A549 treated with DMSO at 1 μM for 4 hours (cell line): ENCODE measurements at places on chromosomes 7 and 10. TPM values are rescaled to one million over a fixed set of nuclear protein-coding genes. Genes with fewer than 3 reads are reported as not detected.

The EPO gene
- total RNA-seq = 0.07 to 0.09 TPM in 2 of 5 replicates, not detected in the others

The CUL1 gene
- 52.4 to 70.7 TPM (median 64.2 TPM) in 5 replicates for total RNA-seq

The TYW1B gene
- total RNA-seq = 2.6 to 3.5 TPM (median 3.0 TPM) in 5 replicates

The DLD gene
- total RNA-seq = 99.0 to 117 TPM (median 100 TPM) in 5 replicates

The LRCH4 gene
- 12.9 to 16.1 TPM (median 14.0 TPM) in 5 replicates for total RNA-seq

The TMEM196 gene
- total RNA-seq = not detected in 5 replicates

The IL6 gene
- total RNA-seq = 2.3 to 7.6 TPM (median 3.2 TPM) in 5 replicates

The PON1 gene
- 0.28 to 0.59 TPM (median 0.52 TPM) in 5 replicates for total RNA-seq

The NUPR2 gene
- not detected in 5 replicates for total RNA-seq

The WNT16 gene
- not detected in 5 replicates for total RNA-seq

The METTL27 gene
- total RNA-seq = 9.0 to 12.3 TPM (median 10.8 TPM) in 5 replicates

The SH2D4B gene
- 0.02 to 0.08 TPM (median 0.06 TPM) in 3 of 5 replicates, not detected in the others for total RNA-seq
